ENCODE measurements at places on chromosomes 13 and 19. TPM values are rescaled to one million over a fixed set of nuclear protein-coding genes. Genes with fewer than 3 reads are reported as not detected.

DNA sequence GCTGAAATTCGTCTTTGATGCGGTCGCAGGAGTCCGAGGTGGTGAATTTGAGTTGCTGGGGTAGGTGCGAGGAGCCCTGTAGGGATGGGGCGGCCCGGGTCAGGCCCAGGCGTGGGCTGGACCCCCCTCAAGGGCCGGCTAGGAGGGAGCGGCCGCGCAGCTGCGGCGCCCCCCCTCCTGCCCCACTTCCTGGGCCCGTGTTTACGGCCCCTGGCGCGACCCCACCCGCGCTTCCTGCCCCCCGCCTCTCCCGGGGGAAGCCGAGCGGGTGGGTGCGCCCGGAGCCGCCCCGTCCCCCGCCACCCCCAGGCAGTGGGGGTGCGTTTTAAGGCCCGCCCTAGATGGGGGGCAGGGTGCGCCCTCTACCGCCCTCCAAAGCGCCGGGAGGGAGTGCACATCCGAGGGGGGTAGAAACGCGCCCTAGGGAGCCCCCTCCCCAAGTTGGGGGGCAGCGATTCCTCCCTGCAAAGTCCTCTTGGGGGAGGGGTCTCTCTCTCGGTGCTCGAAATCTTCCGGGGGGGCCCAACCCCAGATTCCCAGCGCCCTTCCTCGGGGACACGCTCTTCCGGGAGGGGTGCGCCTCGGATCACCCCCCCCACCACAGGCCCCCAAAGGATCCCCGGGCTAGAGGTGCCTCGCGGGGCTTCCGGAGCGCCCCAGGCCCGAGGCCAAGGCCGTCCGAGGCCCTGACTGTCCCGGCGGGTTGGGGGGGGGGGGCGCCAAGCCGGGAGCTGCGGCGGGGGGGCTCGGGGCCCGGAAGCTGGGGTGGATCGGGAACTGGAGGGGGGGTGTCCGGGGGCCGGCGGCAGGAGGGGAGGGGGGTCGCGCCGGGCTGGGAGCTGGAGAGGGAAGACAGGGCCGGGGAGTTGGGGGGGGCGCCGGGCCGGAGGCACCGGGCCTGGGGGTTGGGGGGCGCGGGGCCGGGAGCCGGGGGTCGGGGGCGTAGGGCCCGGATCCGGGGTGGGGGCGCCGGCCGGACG lies 823 bp downstream of the TLE5 start:
- DNase-seq: peak; percentile 89

DNA sequence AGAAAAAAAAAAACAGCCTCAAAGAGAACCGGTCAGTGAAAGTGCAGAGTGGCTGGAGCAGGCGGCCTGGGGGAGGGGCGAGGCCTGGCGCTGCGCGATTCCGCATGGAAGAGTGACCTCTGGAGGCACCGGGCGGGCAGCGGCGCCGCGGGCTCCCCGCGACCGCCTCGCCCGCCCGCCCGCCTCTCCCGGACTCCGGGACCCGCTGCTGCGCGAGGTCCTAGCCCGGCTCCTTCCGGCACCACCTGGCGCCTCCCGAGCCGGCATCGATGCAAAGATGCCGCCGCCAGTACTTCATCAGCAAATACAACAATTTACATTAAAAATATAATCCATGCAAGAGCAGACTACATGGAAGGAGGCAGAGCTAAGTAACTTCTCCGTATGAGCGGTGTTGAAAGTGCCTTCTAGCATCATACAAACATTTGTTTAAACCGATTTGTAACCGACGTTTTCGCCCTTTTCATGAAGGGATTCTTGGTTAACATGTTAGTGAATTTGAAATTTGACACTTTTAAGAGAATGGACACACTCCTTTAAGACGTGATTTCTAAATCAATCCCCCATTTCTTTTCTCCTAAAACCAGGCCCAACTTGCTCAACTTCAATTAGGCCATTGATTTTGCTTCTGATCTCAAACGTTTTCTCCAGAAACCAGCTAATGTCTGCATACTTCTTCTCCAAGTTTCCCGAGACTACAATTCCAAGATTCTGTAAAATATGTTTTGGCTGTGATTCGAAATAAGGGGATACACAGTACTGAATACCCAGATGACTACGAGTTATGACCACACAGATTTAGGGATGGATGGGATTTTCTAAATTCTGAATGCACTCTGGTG lies 2.1 kb downstream of the EFNB2 start:
- DNase-seq: peak; percentile 89

DNA sequence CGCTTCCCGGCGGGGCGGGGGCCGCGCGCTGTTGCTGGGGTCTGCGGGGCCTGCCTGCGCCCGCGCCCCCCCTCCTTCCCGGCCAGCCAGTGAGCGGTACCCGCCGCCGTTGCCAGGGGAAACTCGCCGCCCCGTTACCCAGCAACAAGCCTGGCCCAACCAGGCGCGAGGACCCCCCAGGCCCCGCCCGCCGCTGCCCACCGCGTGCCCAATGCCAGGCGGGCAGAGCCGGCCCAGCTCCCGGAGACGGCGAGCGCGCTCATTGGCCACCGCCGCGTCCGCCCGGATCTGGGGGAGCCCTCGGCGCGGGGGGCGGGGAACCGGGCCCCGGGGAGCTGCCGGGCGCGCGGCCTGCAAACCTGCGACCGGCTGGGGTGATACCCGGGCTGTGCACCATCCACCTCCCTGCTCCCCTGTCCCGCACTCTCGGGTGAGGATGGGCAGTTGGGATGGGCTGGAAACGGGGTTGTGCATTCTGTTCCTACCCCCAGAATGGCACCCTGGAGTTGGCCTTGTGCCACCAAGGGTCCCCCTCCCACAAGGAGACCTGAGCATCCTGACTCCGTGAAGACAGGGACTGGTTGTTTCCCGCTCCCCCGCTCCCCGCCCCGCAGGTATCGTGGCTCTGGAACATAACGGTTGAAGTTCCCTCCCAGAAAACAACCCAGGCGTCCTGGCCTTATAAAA lies 8.8 kb upstream of the BBC3 start:
- DNase-seq: no peak

The ZNF580 gene
- 11.1 TPM for total RNA-seq

The IGFL3 gene
- total RNA-seq: not detected
